Muscle of leg (tissue), 16 donors: ENCODE measurements at places on chromosomes 4 and X. TPM values are rescaled to one million over a fixed set of nuclear protein-coding genes. Genes with fewer than 3 reads are reported as not detected.

Gene MMRN1
- 6.8 TPM for total RNA-seq

Gene WNK3
- total RNA-seq = 4.3 TPM

- no peak overlapping the region for H3K4me3 ChIP-seq
- no peaks in the 10 kb centered on the region for H3K4me1 ChIP-seq
Measured at GRCh38 chr4:68299492-68300457, 50.1 kb downstream of the YTHDC1 start.

Gene RAB33B
- total RNA-seq = 9.7 TPM

DNA sequence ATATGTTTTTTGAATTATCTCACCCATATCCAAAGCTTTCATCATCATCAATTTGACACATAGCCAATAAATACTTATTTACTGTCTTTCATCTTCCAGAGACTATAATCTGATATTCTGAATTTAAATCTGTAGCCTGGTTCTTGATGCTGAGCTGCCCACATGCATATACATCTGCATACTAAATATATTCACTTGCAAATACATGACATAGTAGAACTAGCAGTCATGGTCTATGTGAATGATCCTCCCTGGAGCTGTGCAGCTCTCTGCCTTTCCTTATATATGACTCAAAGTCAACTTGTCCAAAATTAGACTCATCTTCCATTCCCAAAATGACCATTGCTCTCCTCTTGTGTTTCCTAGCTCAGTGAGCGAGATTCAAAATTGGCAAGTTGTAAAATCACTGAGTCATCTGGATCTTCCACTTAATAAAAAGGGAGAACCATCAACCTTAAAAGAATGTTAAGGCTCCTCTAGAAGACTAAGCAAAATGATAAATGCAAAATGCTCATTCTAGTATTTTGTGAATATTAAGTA is 448.2 kb downstream of the PPARGC1A start:
- no peaks in the 10 kb centered on the region for H3K36me3 ChIP-seq
- no peaks in the 10 kb centered on the region for H3K27me3 ChIP-seq
- no peak for DNase-seq
- no peak overlapping the region for H3K27ac ChIP-seq
- no peak overlapping the region for H3K4me3 ChIP-seq

Gene HEPH
- total RNA-seq = 6.3 TPM

DNA sequence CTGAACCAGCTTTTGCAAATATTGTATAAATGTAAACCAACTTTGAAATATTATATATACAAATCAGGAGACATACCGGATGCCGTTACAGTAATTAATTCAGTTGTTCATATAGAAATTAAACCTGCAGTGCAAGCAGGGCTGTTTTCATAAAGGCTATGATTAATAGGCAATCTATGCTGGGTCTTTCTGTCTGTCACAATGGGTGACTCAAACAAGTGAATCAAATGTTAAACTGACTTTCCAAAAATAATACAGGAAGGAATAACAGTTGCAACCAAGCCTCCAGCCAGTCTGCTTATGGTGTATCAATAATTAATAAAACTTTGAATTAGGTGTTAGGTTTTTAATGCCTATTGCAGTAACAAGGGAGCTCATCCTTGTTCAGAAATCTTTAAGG is 43.9 kb downstream of the GABRB1 start:
- no peak overlapping the region for H3K4me3 ChIP-seq
- H3K27ac ChIP-seq = no peak overlapping the region
- peaks cover 5% of the 10 kb centered on the region for H3K4me1 ChIP-seq
- no peak for DNase-seq

DNA sequence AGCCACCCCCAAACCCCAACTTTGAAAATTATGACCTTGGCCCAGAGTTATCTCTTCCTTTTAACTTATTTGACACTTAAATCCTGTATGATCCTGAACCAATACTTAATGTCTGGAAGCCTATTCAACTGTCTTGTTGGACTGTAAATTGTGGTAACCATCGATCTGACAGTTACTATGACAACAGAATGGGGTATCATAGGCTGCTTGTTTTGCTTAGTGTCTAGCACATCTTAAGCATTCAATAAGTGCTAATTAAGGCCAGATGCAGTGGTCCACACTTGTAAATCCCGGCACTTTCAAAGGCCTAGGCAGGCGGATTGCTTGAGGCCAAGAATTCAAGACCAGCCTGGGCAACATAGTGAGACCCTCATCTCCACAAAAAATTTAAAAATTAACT is 175.0 kb downstream of the APBB2 start:
- no peaks in the 10 kb centered on the region for H3K36me3 ChIP-seq
- H3K27ac ChIP-seq = no peak overlapping the region
- H3K4me3 ChIP-seq = no peak overlapping the region
- no peak for DNase-seq
- H3K27me3 ChIP-seq = no peaks in the 10 kb centered on the region

DNA sequence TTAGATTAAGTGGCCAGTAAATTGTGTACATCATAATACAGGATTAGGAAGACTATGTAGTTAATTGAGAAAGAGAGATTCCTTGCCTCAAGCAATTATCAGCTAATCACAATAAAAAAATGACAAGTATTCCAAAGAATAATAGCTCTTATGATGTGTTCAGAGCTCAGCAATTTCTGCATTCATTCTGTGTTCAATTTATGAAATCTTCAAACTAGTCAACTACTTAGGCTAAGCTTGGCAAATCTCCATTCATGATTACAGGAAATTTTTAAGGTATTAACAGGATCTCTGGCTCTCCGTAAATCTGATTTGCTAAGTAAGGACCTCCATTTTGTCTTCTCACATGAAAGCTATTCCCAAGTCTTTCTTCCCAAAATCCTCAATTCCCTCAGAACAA is 256.9 kb upstream of the TEX13A start:
- H3K4me1 ChIP-seq = no peaks in the 10 kb centered on the region
- H3K4me3 ChIP-seq = no peak overlapping the region
- H3K36me3 ChIP-seq = no peaks in the 10 kb centered on the region
- H3K27me3 ChIP-seq = no peaks in the 10 kb centered on the region
- no peak overlapping the region for H3K27ac ChIP-seq

Gene GTPBP6
- 27.3 TPM for total RNA-seq

GRCh38 chr4:137083571-137084135 is 448.6 kb downstream of the PCDH18 start:
- no peak overlapping the region for H3K4me3 ChIP-seq
- no peaks in the 10 kb centered on the region for H3K36me3 ChIP-seq
- no peak overlapping the region for H3K27ac ChIP-seq
- no peak for DNase-seq
- H3K4me1 ChIP-seq = no peaks in the 10 kb centered on the region
- H3K27me3 ChIP-seq = no peaks in the 10 kb centered on the region

DNA sequence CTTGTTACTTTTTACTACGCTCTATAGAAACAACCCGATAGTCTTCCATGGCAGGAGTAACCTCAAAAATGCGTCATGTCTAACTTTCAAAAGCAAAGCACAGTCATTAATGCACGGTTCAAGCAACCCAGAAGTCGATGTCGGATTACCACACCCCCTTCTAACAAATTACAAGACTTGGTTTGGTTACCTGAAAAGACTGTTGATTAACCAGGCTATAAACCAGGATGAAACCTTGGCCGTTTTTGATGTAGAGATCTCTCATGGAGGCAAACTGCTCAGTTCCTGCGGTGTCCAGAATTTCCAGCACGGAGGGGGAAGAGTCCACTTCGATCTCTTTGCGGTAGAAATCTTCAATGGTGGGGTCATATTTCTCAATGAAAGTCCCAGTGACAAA is 2.4 kb downstream of the RAP2C start:
- H3K27me3 ChIP-seq = peaks cover 10% of the 10 kb centered on the region
- H3K27ac ChIP-seq = peak overlapping the region; percentile 96
- H3K4me1 ChIP-seq = peaks cover 8% of the 10 kb centered on the region
- H3K36me3 ChIP-seq = peaks cover 7% of the 10 kb centered on the region
- H3K4me3 ChIP-seq = peak overlapping the region; percentile 78

DNA sequence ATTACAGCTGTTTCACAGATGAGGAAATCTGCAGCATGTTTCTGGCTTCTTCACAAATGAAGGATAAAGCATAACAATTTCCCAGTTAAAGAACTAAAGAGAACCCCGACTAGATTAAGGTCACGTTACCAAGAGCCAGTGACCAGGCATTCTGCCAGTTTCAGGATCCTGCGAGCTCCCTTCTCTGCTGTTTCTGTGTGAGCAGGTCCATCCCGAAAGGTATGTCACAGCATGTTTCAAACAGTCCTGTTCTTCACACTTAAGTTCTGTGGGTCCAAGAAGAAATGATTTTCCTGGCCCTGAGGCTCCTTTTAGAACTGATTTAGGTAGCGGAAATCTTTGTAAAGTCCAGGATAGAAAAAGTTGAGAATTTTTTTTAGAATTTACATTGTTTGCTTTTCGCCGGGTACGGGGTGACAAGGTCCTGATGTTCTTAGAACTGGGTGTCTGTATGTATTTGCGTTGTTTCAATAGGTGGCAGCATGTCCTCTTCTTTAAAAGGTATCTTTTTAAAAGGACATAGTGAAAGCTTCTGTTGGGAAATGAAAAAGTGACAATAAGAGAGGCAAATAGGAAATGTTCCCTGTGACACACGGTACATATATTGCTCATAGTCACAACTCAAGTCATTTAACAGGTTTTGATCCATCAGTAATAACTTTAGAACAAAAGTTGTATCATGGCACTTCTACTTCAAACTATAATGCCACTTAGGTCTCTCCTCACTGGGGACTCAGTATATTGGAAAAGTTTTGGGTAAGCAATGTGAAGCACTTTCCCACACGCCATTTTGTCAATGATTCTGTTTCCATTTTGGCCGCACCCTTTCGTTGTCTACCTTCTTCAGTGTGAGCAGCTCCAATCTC is 18.4 kb downstream of the IL21 start:
- no peak overlapping the region for H3K4me3 ChIP-seq
- peak; percentile 70 for DNase-seq
- H3K27ac ChIP-seq = no peak overlapping the region
- no peaks in the 10 kb centered on the region for H3K36me3 ChIP-seq
- no peaks in the 10 kb centered on the region for H3K4me1 ChIP-seq

Gene TBX22
- total RNA-seq = not detected

DNA sequence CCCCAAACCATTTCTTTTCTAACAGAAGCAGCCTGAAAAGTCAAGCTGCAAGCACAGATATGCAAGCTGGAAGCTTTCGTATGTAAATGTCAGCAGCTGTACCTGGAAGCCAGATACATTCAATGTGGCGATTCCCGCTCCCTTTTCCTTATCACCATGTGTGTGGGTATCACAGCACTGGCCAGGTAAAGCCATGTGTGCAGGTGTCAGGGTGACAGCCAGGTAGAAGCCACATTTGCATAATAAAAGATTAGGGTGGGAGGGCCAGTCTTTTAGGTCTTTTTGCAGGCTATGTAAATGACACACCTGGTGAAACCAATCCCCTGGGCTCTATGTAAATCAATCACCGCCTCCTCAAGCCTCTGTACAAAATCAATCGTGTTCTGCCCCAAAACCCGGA is 50.1 kb downstream of the RXFP1 start:
- H3K4me3 ChIP-seq = no peak overlapping the region
- no peaks in the 10 kb centered on the region for H3K4me1 ChIP-seq
- no peaks in the 10 kb centered on the region for H3K27me3 ChIP-seq
- no peaks in the 10 kb centered on the region for H3K36me3 ChIP-seq

DNA sequence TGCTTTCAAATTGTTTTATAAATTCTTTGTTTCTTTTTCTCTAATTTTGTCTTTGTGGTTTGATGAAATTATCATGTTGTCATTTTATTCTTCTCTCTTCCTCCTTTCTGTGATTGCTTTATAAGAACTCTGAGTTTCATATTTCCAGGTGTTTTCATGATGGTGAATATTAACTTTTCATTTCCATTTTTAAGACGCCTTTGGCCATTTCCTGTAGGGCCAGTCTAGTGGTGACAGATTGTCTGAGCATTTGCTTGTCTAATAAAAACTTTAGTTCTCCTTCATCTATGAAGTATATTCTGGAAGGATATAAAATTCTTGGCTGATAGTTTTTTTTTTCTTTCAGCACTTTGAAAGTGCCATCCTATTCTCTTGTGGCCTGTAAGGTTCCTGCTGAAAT is 128.1 kb downstream of the FAM13A start:
- peaks cover 3% of the 10 kb centered on the region for H3K36me3 ChIP-seq
- H3K27me3 ChIP-seq = no peaks in the 10 kb centered on the region
- no peak overlapping the region for H3K27ac ChIP-seq
- no peak for DNase-seq

DNA sequence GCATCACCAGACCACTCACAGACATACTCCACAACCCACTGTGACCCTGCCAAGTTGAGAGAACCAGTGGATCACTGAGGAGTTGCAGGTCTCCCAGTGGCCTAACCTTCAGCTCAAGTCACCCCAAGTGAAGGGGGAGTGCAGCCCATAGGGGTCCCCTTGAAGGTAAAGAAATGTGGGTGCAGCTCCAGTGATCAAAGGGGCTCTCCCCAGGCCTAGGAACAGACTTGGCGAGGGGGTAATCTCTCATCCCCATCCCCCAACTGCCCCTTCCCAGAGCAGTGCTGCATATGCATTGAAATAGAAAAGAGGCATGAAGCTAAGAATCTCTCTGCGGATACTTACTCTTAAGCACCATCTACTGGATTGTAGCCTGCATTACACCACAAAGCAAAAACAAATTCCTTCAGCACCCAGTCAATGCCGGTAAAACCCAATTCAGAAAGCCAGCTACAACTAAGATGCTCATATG is 27.0 kb downstream of the MAGEE1 start:
- no peaks in the 10 kb centered on the region for H3K4me1 ChIP-seq
- no peak overlapping the region for H3K4me3 ChIP-seq
- peak; percentile 4 for DNase-seq
- no peak overlapping the region for H3K27ac ChIP-seq
- H3K27me3 ChIP-seq = peaks cover 5% of the 10 kb centered on the region
- H3K36me3 ChIP-seq = no peaks in the 10 kb centered on the region

- H3K4me1 ChIP-seq = peaks cover 11% of the 10 kb centered on the region
- no peaks in the 10 kb centered on the region for H3K27me3 ChIP-seq
- H3K36me3 ChIP-seq = no peaks in the 10 kb centered on the region
- no peak for DNase-seq
Measured at GRCh38 chr4:3073158-3074077, 920 bp downstream of the HTT-AS start.

- no peaks in the 10 kb centered on the region for H3K4me1 ChIP-seq
- no peaks in the 10 kb centered on the region for H3K27me3 ChIP-seq
- no peak overlapping the region for H3K27ac ChIP-seq
- DNase-seq = no peak
- no peaks in the 10 kb centered on the region for H3K36me3 ChIP-seq
Measured at GRCh38 chr4:76377911-76378310, 43.0 kb downstream of the CCDC158 start.

DNA sequence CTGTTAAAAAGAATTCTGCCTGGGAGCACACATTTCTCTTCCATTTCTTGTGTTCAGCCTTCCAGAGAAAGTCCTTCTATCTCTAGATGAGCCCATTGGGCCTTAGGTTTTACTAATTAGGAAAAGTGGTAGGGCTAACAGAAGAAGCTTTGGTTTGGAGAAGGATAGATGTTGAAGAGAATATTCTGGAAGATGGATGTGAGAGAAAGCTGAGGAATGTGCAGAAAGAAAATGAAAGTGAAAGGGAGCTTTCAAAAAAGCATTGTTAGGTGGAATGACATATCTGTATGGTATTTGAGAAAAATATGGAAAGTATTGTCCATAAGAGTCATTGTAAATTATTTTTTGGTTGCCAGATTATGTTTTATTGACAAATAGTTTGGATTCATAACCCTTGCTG is 474.8 kb upstream of the SLIT2 start:
- no peak overlapping the region for H3K4me3 ChIP-seq
- DNase-seq = peak; percentile 18
- H3K27me3 ChIP-seq = no peaks in the 10 kb centered on the region
- H3K4me1 ChIP-seq = no peaks in the 10 kb centered on the region
- H3K27ac ChIP-seq = no peak overlapping the region

- H3K27me3 ChIP-seq = no peaks in the 10 kb centered on the region
- no peak overlapping the region for H3K27ac ChIP-seq
- H3K4me3 ChIP-seq = no peak overlapping the region
- peak; percentile 63 for DNase-seq
- H3K36me3 ChIP-seq = no peaks in the 10 kb centered on the region
- H3K4me1 ChIP-seq = peaks cover 5% of the 10 kb centered on the region
Measured at GRCh38 chr4:176044589-176044951, 21.1 kb upstream of the WDR17 start.

Gene KIAA1210
- 0.18 TPM for total RNA-seq
